Right lobe of liver (tissue), 6 donors: ENCODE measurements at places on chromosomes 4 and X. TPM values are rescaled to one million over a fixed set of nuclear protein-coding genes. Genes with fewer than 3 reads are reported as not detected.

DNA sequence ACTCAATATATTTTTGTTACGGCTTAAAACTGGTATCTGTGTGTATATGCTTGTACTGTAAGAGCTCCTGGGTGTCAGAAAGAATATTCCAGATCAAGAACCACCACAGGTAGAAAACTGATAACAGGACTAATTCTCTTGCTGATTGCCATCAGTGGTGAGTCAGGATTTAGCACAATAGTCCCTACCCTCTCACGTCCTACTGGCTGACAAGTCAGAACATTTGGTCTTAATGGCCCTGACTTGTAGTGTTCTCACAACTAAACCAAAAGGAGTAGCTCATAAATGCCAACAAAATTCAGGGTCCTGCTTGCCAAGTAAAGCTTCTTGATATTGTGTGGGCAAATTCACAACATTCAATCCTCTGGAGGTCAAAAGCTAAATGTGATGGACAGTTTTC is 105.2 kb upstream of the MAB21L2 start:
- DNase-seq, result no peak

- no peak for DNase-seq
These were observed 8.7 kb downstream of the SFRP2 start for GRCh38 chr4:153780221-153780620.

Gene P2RY10
- total RNA-seq, result not detected

Gene USP46
- total RNA-seq, result 4.8 TPM

DNA sequence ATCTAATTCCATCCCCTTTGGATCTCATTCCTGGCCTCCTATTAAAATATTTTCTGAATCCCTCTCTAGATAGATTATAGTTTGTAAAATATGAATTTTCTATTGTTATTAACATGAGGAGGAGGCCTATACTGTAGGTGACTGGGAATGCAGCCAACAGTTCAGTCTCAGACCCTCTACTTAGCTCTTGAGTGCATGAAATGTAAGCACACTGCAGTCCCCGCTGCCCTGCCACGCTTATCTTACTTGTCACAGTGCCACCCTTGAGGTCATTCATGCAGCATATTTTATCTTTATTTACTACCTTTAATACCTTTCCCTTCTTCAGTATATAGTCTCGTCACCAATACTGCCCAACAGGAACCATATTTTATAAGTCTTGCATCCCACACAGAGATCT is 151.0 kb downstream of the CAMK2D start:
- DNase-seq, result no peak

Gene EPGN
- total RNA-seq, result not detected

Gene ARSJ
- 1.5 TPM for total RNA-seq

GRCh38 chr4:54902271-54902670 is 223.1 kb downstream of the KDR start:
- DNase-seq, result no peak

Gene GLOD5
- 3.1 TPM for total RNA-seq

Gene CABS1
- not detected for total RNA-seq

GRCh38 chr4:11428899-11429698 is 405 bp upstream of the HS3ST1 start:
- DNase-seq, result peak; percentile 78

Gene ADGRG4
- 0.04 TPM for total RNA-seq

GRCh38 chr4:162972661-162973330 is 193.9 kb downstream of the NAF1 start:
- DNase-seq, result no peak
